Mesothelial cell of epicardium (in vitro differentiated cells): ENCODE measurements at places on chromosomes 4 and X.

DNA sequence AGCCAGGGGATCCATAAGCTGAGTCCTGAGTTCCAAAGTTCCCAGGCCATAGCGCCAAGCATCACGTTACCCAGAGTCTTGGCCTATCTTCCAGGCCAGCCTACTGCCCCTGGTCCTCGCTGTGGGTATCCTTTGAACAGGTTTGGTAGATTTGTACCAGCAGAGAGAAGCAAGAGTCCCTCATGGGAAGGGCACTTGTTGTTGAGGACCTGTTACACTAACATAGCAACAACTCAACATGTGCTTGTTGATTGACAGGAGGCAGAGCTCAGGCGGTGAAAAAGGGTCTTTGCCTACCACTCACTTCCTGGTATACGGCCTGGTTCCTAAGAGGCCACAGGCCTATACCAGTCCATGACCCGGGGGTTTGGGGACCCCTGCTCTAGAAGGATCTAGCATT, 138.4 kb downstream of the RASL11B start:
- no peaks in the 10 kb centered on the region for H3K36me3 ChIP-seq
- no peak overlapping the region for H3K4me3 ChIP-seq
- no peak overlapping the region for H3K27ac ChIP-seq
- DNase-seq: no peak
- H3K4me1 ChIP-seq: peaks cover 27% of the 10 kb centered on the region

DNA sequence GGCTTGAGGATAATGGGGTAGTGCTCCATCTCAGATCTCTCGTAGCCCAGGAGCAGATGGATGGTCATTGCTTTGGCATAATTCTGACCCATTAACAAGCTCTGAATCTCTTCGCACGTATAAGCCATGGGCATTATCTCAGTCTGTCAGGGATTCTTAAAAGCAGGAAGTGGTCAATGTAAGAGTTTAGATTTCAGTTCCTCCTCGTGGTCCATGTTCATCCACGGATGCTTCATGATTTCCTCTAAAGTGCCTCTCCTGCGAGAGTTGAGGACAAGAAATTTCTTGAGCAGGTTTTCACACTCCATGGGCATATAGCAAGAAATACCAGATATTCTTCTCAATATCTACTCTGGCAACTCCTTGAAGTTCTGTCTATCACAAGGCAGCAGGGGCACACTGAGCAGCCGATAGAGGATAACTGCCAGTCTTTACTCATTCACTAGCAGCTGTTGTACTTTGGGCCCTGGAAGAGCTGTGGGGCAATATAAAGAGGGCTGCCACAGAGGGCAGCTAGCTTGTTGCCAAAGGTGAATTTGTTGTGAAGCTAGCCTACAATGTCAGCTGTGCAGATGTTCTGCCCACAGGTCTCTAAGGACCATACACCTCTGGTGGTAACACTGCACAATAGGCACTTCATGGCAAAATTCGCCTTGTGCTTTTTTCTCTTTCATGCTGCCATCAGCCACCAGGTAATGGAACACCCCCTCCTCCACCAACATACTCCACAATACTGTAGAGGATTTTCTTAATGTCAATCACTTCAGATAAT, 52.0 kb upstream of the WDR17 start:
- H3K4me3 ChIP-seq: no peak overlapping the region
- no peaks in the 10 kb centered on the region for H3K4me1 ChIP-seq
- no peak for DNase-seq
- no peaks in the 10 kb centered on the region for H3K36me3 ChIP-seq

DNA sequence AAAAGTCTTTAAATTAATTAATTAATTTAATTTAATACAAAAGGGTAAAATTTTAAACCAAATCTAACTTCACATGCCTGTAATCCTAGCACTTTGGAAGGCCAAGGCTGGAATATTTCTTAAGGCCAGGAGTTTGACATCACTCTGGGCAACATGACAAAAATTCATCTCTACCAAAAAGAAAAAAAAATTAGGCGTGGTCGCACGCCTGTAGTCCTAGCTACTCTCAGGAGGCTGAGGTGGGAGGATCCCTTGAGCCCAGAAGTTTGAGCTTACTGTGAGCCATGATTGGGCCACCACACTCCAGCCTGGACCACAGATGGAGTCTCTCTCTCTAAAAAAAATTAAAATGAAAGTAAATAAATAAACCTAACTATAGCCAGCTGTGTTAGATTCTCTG, 39.2 kb upstream of the ANTXR2 start:
- DNase-seq: no peak
- no peaks in the 10 kb centered on the region for H3K4me1 ChIP-seq
- no peaks in the 10 kb centered on the region for H3K27me3 ChIP-seq
- H3K4me3 ChIP-seq: no peak overlapping the region
- H3K36me3 ChIP-seq: peaks cover 3% of the 10 kb centered on the region

DNA sequence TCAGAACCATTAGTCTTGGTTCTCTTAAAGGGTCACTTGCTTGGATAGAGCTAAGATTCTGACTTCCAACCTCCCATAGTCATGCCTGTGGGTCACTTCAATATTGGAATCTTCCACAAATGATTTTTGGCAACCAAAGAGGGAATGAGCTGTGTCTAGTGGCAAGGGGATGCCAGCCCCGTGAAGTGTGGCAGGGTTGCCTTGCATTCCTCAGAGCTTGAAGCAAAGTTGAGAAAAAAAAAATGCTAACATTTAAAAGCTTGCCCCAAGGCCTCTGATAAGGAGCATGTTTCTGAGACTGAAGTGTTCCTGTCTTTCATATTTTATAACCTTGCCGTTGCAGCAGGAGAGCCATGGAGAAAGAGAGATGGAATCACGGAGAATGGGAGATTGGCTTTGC, 120.2 kb downstream of the PAPSS1 start:
- peak overlapping the region; percentile 92 for H3K27ac ChIP-seq
- H3K4me1 ChIP-seq: peaks cover 26% of the 10 kb centered on the region
- H3K36me3 ChIP-seq: no peaks in the 10 kb centered on the region
- no peaks in the 10 kb centered on the region for H3K27me3 ChIP-seq
- H3K4me3 ChIP-seq: no peak overlapping the region

GRCh38 chrX:43655151-43656004, 721 bp upstream of the MAOA start:
- H3K4me1 ChIP-seq: no peaks in the 10 kb centered on the region
- peak; percentile 19 for DNase-seq

GRCh38 chr4:129254526-129254925, 158.6 kb downstream of the C4orf33 start:
- no peaks in the 10 kb centered on the region for H3K4me1 ChIP-seq
- H3K27ac ChIP-seq: no peak overlapping the region
- DNase-seq: no peak
- no peaks in the 10 kb centered on the region for H3K36me3 ChIP-seq
- peaks cover 50% of the 10 kb centered on the region for H3K27me3 ChIP-seq
- H3K4me3 ChIP-seq: no peak overlapping the region

DNA sequence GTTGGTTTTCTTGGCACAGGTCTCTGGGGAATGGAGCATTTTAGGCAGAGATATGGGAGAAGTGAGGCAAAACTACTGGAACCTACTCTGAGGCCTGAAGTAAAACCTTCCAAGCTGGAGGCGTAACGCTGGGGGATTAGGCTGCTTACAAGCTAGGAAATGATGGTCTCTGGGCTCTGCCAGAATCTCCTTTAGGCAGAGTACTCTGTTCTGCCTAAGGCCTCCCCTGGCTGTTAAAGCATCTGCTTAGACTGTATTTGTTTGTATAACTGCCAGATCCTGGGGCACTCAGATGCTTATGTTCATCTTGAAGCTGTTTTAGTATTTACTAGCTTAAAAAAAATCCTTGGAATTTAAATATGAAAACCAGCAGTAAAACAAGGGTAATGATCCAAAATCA, 822.2 kb downstream of the RPA4 start:
- no peak overlapping the region for H3K27ac ChIP-seq
- no peak overlapping the region for H3K4me3 ChIP-seq
- H3K36me3 ChIP-seq: no peaks in the 10 kb centered on the region
- DNase-seq: no peak
- H3K27me3 ChIP-seq: no peaks in the 10 kb centered on the region
- no peaks in the 10 kb centered on the region for H3K4me1 ChIP-seq

- no peaks in the 10 kb centered on the region for H3K27me3 ChIP-seq
- H3K4me1 ChIP-seq: peaks cover 42% of the 10 kb centered on the region
- H3K27ac ChIP-seq: peak overlapping the region; percentile 93
- peak overlapping the region; percentile 86 for H3K4me3 ChIP-seq
These were observed 982 bp downstream of the PDLIM5 start for GRCh38 chr4:94452476-94453371.

DNA sequence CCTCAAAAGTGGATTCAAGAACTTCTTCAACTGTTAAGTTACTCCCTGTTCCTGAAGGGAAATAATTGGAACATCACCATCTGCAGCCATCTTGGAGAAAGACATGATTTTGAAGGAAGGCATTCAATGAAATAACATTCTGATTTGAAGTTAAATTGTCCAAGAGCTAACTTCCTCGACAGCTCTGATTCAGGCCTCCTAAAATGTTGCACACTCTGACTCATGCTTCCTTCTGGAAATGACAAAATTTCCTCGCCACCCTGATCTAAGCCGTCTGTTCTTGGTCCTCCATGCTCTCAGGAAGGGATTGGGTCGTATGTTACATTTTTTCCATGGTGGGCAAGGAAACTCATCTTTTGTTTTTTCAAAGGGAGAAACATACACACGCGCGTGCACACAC, 496.9 kb upstream of the DIPK2B start:
- no peaks in the 10 kb centered on the region for H3K27me3 ChIP-seq
- no peak overlapping the region for H3K4me3 ChIP-seq
- no peaks in the 10 kb centered on the region for H3K36me3 ChIP-seq
- no peak overlapping the region for H3K27ac ChIP-seq
- H3K4me1 ChIP-seq: no peaks in the 10 kb centered on the region

- H3K36me3 ChIP-seq: no peaks in the 10 kb centered on the region
- no peak overlapping the region for H3K27ac ChIP-seq
These were observed 36.1 kb downstream of the GSPT2 start for GRCh38 chrX:51779306-51779705.

GRCh38 chrX:21225643-21226042, 148.6 kb upstream of the CNKSR2 start:
- H3K4me1 ChIP-seq: no peaks in the 10 kb centered on the region
- no peak overlapping the region for H3K4me3 ChIP-seq
- no peak overlapping the region for H3K27ac ChIP-seq
- H3K27me3 ChIP-seq: no peaks in the 10 kb centered on the region
- H3K36me3 ChIP-seq: no peaks in the 10 kb centered on the region

GRCh38 chr4:152936446-152937335, 568 bp downstream of the FHDC1 start:
- peaks cover 15% of the 10 kb centered on the region for H3K4me1 ChIP-seq
- no peaks in the 10 kb centered on the region for H3K36me3 ChIP-seq
- peak; percentile 54 for DNase-seq
- no peak overlapping the region for H3K27ac ChIP-seq
- peak overlapping the region; percentile 71 for H3K4me3 ChIP-seq
- peaks cover 58% of the 10 kb centered on the region for H3K27me3 ChIP-seq

DNA sequence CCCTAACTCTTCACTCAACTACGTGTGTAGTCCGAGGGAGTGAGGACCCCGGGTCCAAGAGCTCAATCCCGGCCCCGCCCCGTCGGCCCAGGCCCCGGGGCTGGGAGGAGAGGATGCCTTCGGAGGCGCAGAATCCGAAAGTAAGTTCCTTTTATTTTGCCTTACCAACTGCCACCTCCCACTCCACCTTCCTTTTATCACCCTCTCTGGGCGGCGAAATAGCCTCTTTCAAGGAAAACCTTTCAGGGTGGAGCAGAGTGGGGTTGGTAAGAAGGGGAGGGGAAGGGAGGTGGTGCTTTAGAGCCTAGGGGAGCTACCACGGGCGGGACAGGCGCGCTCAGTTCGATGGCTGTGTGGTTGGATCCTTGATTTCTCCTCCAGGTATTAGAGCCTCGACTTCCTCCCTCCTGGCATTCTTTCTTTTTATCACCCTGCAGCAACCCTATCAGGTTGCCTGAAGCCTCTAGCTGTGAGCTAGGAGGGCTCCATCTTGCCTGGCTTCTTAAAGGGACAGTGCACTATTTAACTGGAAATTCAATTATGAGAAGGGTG, 191.2 kb downstream of the RRAGB start:
- H3K27ac ChIP-seq: peak overlapping the region; percentile 93
- no peak for DNase-seq
- H3K27me3 ChIP-seq: no peaks in the 10 kb centered on the region
- H3K4me1 ChIP-seq: peaks cover 11% of the 10 kb centered on the region

DNA sequence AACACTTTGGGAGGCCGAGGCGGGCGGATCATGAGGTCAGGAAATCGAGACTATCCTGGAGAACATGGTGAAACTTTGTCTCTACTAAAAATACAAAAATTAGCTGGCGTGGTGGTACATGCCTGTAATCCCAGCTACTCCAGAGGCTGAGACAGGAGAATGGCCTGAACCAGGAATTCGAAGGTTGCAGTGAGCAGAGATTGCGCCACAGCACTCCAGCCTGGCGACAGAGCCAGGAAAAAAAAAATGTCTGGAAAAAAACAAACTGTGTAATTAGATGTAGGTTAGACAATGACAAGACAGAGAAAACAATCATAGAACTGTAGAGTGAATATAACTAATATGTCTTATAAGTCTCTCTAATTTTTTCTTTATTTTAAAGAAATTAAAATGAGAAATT, 1002.5 kb upstream of the LCORL start:
- H3K27me3 ChIP-seq: no peaks in the 10 kb centered on the region
- no peak for DNase-seq
- H3K36me3 ChIP-seq: no peaks in the 10 kb centered on the region
- no peak overlapping the region for H3K27ac ChIP-seq
- H3K4me1 ChIP-seq: peaks cover 40% of the 10 kb centered on the region

DNA sequence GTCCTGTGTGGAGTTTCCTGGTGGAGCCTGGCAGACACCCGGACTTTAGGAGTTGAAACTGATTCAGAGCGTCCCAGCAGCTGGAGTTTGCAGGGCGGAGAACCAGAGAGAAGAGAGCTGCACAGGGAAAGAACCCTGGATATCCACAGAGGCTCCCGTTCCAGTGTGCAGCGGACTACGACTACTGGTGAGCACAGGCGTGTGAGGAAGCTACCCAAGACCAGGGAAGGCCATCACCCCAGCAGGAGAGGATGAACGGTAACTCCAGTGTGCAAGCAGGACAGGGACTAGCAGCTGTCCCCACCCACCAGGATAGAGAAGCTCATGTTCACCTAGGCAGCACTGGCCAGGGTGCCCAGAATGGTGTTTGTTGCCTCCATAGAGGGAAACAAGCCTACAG, 2.3 kb downstream of the LAGE3 start:
- peaks cover 12% of the 10 kb centered on the region for H3K36me3 ChIP-seq
- no peaks in the 10 kb centered on the region for H3K27me3 ChIP-seq
- DNase-seq: no peak

DNA sequence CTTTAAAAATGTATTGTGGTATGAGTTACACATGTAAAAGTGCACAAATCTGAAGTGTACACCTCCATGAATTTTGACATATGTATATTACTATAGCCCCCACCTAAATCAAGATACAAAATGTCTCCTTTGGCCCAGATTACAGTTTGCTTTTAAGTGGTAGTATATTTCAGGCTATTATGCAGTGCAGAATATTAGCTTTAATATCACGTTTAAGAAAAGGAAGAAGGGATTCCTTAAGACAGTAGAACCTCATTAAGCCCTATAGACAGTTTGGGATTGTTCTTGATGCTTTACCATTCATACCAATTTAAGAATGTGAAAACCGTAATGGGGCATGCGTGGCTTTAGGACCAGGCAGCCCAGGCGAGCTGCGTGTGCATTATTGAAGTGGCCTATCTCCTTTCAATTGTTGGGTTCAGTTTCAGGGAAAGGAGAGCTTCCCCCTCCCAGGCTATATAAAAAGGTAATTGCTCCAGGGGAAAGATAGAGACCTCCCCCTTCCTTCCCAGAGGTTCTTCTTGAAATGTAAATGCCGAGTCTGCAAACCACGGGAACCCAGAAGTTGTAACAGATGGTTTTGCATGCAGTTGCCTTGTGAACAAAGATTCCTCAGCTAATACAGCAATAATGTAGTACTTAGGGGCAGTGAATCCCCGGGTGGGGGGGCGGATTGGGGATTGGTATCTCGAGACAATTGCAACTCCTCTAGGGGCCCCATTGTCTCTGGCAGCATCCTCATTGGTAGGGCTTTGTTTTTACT, 106.1 kb downstream of the UCHL1 start:
- H3K27me3 ChIP-seq: no peaks in the 10 kb centered on the region
- no peaks in the 10 kb centered on the region for H3K36me3 ChIP-seq
- DNase-seq: no peak
- H3K27ac ChIP-seq: peak overlapping the region; percentile 39
